ENCODE measurements at places on chromosomes 4 and X.

- DNase-seq, result no peak
Observed at GRCh38 chr4:16114546-16114945, 30.7 kb upstream of the PROM1 start.

DNA sequence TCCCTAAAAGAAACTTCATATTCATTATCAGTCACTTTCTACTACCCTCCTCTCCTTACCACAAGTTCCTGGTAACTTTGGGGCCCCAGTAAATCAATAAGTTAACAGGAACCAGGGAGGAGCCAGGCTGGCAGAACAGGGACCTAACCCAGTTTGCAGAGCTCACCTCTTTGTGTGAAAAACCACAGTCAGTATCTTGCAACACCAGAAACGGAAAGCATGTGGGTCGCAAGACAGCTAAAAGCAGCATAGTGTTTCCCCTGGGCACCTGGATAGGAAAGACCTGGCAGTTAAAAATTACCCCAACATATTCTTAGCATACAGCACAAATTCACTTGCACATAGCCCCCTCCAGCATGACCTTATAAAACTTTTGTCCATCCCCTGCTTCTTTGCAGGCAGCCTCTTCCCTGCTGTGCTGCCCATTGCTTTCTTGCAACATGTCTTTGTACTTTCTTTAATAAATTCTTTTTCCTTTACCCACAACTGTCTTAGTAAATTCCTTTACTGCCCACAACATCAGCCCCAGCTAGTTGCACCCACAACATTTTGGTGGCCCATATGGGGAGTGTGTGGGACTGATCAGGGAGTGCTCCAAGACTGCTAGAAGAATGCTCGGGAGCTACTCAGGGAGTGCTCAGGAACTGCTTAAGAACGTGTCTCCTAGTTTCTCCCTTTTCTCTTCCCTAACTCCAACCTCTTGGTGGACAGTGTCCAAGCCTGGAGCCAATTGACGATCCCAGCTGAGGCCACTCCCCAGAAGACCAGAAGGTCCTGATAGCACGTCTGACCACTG lies 83.4 kb downstream of the MSN start:
- DNase-seq, result no peak

DNA sequence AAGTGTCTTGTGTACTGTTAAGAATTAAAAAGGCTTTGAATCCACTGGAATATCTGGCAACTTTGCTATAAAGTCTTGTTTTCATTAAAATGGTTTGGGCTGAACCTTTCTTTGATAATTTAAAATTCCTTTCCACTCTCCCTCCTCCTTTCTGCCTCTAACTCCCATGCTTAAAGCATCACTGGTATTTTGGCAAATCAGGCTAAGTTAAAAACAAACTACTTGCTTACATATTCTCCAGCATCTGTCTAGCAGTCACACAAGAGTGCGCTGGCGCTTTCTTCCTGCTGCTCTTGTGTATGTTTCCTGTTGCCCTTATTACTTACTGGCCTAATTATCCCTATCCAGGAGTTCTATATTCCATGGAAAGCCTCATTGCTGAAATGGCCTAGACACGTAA lies 136.6 kb downstream of the VEGFC start:
- no peak for DNase-seq

DNA sequence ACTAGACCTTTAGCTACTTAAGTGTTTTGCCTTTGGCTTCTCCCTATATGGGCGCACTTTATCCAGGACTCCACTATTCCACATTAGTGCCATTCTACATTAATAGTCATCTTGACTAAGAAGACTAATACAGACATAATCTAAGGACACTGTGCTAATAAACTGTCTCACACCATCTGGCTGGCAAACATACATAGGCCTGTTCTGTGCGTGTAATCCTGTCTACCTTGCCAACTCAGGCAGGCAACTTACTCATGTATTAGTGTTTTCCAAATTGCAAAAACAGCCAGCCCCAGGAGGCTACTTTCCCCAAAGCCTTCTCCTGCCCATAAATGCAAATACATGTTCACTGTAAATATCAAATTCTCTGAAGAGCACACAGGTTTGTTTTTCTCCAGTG lies 587.3 kb downstream of the TMA16 start:
- DNase-seq, result no peak
